ENCODE measurements at places on chromosomes 7 and 10.

DNA sequence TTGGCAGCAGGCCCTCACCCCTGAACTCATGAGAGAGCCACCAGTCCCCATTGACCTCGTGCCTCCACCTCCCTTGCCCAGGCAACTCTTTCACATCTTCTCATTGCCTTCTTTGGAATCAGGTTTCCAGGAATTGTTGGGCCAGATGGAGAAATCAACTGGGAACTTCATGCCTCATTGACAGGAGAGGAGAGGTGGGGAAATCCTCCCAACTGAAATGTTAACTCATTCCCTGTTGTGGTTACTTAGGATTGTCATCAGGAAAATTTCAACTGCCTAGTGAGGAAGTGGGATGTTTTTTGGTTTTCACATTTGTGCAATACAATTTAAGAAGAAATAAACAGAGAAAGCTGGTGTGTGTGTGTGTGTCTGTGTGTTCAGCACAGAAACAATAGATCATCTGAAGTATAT lies 106.6 kb upstream of the INHBA start:
- DNase-seq: no peak

GRCh38 chr7:130305433-130306042 lies 12.6 kb downstream of the CPA4 start:
- DNase-seq: no peak

- DNase-seq: no peak
Measured at GRCh38 chr10:91932737-91933136, 9.2 kb downstream of the BTAF1 start.

DNA sequence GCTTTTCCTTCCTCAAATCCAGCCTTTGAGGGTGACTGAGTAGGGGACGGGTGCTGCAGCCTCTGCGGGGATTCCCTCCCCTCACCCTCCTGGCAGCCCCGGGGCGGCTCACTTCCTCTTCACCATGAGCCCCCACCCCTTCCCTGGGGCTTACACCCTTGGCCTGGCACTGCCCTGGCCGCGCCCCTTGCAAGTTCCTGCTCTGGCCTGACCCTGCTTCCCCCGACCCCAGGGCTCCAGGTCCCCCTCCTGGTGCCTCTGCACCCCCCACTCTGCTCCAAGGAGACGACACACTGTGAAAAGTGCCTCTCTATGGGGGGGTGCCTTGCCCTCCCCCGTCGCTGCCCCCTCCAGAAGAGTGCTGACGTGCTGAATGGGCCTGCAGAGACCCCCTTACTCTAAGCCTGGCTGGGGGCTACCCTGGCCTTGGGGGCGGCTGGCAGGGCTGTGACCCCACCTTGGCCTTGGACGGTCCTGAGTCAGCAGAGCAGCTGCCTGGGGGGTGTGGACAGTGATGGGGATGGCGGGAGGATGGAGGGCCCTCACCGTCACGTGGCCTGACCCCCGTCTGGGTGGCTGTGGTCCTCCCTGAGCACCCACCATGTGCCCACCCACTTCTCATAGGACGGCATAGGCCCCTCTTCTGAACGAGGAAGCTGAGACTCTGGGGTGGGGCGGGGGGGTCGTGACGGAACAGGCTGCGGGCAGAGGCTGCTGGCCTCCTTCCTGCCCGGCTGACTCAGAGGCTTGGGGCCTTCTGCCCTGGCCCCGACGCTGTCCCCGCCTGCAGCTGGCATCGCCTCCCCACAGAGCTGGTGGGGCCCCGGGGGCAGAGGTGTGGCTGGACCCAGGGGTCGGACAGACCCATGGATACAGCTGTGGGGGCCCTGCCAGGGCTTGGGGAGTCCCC lies 9.8 kb downstream of the LFNG start:
- DNase-seq: peak; percentile 55

- DNase-seq: no peak
Measured at GRCh38 chr10:107215681-107216080, 51.2 kb upstream of the SORCS1 start.

DNA sequence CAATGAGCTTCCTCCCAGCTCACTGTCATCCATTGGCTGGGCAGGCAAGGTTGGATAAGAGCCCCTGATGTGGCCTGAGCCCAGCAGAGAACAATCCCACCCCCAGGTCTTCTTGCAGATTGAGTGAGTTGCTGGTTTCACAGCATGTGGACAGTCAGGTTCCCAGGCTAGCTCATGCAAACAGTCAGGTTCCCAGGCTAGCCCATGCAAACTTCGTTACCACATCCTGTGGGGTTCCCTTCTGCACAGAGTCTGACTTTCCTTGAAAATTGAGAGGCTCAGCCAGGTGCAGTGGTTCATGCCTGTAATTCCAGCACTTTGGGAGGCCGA lies 67.1 kb downstream of the TMEM130 start:
- DNase-seq: no peak

GRCh38 chr10:73207883-73208282 lies 39.2 kb downstream of the DNAJC9 start:
- DNase-seq: no peak

GRCh38 chr7:22572292-22572691 lies 72.3 kb upstream of the STEAP1B start:
- DNase-seq: peak; percentile 47

- DNase-seq: no peak
Measured at GRCh38 chr10:75776738-75777504, 345.5 kb downstream of the LRMDA start.

GRCh38 chr7:41193738-41194282 lies 509.1 kb downstream of the INHBA start:
- no peak for DNase-seq

- peak; percentile 12 for DNase-seq
Measured at GRCh38 chr7:38728145-38728544, 97.0 kb upstream of the AMPH start.

DNA sequence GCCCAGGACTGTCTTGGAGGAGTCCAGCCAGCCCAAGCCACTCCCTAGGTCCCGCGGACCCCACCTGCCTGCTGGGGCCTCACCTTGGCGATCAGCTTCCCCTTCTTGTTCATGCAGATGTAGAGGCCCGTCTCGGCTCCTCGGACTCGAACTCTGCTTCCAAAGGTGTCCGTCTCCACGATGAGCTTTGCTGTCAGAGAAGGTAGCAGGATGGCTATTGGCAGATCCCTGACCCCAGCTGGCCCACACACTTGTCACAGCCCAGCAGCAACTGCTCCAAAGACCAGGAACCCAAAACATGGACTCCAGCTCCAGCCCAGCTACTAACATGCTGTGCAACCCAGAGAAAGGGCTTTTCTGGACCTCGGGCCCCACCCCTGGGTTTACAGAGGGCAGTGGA lies 4.5 kb downstream of the FGF8 start:
- no peak for DNase-seq

DNA sequence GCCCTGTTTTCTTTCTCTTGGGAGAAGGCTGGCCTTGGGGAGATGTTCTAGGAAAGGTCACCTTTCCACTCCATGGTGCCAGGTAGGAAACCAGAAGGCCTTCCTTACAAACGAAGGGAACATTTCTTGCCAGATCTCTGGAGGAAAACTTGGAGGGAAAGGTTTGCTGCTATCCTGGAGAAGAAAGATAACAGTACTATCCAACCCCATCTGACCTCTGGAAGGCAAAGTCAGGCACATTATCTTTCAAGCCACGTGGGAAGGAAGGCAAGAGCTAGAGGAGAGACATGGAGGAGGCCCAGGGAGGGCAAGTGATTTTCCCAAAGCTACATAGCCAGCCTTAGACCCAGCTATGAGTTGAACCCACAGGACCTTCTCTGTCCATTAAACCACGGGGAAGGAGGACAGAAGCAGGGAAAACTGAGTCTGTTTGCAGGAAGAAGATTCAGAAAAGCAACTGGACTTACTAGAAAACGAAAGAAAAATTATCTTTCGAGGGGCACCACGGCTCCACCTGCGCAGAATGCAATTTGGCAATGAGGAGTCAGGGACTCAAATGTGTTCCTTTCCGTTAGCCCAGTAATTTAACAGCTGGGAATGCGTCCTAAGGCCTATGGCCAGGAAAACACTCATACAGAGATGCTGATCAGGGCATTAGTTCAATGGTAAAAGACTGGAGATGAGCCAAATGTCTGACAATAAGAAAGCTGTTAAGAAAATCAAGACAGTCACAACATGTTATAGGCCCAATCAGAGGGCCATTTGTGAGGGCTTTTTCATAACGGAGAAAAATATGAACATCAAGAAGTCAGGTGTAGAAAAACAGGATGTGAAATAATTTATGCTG lies 32.0 kb upstream of the PSAP start:
- DNase-seq: no peak

GRCh38 chr10:92712016-92712889 lies 22.5 kb downstream of the HHEX start:
- peak; percentile 72 for DNase-seq

DNA sequence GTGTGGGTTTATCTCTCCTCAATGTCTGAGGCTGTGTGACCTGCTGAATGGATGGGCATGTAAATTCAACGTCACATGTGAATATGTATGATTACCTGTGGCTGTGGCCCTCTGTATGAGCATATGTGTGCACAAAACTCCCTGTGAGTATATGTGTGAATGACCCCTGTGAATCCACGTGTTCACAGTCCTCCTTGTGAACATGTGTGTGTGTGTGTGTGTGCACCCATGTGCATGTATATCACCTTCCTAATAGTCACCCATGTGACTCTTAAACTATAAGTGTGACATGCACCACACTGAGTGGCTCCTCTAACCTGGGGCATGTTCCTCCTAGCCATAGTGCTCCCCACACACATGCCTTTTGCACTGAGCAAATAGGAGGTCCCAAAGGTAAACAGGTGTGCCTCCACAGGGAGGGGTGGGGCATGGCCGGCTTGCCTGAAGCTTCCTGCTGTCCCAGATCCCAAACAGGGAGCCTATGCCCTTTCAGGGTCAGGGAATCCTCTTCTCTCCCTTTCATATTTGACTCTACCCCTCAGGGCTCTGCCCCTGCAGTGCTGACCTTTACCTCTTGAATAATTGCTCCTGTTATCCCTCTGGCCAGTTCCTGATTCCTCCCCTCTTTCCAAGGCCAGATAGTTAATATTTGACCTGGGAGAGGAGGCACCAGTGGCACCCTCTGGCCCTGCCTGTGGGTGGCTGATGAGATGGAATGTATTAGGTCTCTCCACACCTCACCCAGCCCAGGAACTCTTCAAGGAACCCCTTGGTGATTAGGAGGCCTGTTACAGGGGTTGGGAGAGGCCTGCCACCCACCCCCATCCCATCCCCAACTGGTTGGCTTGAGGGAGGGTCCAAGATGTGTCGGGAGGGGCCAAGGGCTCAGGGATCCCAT lies 1.9 kb downstream of the SEMA4G start:
- no peak for DNase-seq

DNA sequence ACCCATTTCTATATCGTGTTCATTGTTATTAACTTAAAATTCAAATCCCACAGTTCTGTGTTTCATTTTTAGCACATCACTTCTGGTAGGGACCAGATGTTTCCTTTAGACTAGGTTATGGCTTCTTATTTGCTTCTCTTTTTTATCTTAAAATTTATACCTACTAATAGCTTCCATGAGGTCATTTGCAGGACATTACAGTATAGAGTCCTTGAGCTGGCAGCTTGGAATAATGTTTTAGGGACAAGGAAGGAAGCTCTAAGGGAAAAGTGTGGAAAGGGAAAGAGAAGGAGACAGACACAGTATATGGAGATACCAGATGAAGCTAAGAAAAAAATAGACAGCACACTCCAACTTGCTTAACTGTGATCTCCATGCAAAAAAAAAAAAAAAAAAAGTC lies 48.8 kb upstream of the CD36 start:
- DNase-seq: no peak

DNA sequence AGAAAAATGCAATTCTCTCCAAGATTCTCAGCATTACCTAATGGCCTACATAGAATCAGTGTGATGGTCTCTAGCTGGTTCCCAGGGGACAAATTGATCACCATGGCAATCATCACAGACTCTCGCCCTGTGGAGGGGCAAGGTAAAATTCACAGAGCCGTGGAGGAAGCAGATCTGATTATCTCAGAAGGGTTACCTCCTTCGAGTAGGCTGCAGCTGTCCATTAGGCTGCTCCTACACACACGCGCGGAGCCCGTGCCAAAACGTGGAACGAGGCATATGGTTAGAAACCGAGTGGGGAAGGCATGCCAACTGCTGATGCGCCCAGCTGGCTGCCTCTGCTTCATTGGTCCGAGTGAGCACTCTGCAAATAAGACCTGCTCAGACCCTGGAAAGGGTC lies 52.8 kb upstream of the PTER start:
- no peak for DNase-seq

DNA sequence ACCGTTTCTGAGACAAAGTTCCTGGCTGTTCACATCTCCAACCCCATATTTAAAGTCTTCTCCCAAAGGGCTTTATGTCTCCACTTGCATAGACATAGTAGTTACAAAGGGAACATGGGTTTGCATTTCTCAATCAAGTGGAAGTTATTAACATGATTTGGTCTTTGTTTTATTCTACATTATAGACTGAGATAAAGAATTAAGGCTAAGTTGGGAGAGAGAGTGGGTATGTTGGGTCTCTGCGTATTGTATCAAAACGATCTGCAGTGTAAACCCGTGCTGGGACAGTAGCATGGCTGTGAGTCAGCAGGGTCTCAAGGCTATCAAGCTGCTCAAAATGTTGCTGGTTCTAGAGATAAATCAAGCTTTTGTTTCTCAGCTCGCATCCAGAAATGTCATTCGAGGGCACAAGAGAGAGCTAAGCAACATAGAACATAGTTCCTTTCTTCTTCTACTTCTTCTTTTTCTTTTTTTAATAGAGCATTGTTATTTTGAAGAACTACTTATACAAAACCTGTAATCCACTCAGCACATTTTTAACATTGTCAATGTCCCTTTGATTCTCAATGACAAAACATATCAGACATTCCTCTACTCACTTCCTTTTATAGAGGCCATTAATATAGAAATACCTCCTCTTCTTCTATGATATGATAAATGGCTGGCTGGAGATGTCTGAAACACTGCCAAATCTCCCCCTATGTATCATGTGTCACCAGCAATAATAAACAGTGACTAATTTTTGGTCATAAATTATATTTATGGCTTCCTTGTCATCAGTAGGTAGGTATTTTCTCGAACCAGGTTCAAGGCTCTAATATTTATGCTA lies 34.5 kb upstream of the RHOBTB1 start:
- peak; percentile 75 for DNase-seq

DNA sequence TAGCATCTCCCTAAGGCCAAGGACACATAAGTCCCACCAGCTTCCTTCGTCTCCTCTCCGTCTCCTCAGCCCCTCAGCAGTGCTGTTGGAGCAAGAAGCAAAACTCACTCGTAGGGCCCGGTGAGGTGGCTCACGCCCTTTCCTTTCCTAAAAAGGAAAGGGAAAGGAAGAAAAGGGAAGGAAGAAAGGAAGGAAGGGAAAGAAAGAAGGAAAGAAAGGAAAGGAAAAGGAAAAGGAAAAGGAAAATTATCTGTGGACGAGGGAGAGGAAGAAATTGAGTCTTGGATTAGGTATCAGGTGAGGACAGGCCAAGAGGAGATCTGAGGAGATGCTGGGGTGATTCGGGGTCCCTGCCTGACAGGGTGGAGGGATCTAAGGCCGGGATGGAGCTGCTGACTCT lies 3.1 kb upstream of the ZNF316 start:
- no peak for DNase-seq

DNA sequence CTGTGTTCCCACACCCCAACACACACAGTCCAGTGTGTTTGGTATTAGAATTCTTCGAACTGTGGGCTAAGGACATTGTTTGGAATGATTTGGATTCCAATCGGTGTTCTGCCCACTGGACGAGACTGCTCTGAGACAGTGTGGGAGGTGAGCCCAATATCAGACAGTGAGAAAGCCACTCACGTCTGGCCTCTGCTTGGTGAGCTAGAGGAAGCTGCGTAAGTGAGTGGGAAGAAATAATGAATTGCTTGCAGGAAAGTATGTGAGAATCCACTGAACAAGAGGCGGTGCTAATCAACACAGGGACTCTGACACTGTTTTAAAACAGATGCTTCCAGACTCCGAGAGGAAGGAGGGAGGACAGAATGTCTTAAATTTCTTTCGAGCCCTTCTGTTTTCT lies 675.0 kb upstream of the ANKRD30A start:
- peak; percentile 5 for DNase-seq

GRCh38 chr10:30804478-30805055 lies 175.0 kb upstream of the LYZL2 start:
- no peak for DNase-seq

Data from fibroblast of skin of back (primary cell).